ENCODE measurements at places on chromosomes 5 and 9.
A peak's percentile ranks its signal among the peaks of the same experiment; 100 is the strongest.

DNA sequence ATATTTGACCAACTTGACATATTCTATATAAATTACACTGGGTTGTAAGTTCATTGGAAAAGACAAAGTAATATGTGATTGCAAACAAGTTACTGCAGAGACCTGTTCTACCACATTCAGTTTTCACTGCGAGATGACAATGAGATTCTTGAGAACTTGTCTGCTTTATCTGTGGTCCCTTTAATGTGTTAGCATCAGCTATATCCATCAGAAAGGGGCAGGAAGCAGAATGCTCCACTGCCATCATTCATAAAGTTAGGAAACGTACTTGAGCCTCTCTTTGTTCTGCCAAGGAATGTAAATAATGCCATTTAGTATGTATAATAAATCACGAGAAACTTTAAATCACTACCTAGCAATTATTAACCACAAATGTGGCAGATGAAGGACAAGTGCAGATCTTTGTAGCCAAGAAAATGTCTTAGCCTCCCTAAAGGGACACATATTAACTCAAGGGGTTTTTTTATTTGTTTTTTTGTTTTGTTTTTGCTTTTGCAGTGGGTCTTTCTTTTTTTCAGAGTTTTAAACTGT lies 59.4 kb downstream of the GIN1 start:
- DNase-seq, result no peak

GRCh38 chr9:93309889-93310425 lies 126.0 kb downstream of the WNK2 start:
- DNase-seq, result no peak

DNA sequence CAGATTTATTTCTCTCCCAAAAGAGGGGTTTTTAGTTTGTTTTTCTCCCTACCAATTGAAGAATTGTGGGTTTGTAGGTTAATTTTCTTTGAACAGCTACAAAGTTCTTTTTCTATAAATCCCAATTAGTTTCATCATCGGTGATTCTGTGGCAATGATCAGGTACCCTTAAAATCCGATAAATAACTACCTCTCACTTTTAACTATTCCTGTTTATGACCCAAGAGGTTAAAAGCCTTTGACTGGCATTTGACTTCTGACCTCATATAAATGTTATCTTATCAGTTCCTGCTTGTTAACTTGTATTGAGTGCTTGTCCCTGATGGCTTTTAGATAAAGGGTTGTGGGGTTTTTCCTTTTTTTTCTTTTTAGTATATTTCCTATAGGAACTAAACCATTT lies 124.4 kb upstream of the TMEM161B start:
- DNase-seq, result no peak

- DNase-seq, result no peak
Observed at GRCh38 chr5:33936381-33937016, at the start of gene RXFP3. Gene RXFP3 (plus strand): TSS chr5:33936386. CDS start chr5:33936741, 355 bp downstream.

DNA sequence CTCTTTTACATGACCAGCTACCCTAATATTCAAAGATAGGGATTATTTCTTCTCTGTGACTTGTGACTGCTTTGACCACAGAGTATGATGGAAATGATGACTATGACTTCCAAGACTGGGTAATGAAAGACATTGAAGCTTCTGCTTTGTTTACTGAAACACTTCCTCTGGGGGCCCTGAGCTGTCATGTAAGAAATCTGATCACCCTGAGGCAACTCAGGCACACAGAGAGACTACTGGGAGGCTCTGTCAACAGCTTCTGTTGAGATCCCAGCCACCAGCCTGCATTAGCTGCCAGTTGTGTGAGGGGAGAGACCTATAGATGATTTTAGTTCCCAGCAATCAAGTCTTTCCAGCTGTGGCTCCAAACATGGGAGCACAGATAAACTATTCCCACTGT lies 76.5 kb downstream of the KCTD16 start:
- no peak for DNase-seq

- DNase-seq, result peak; percentile 84
Observed at GRCh38 chr9:89604729-89605464, at the start of gene GADD45G. Gene GADD45G (plus strand): TSS chr9:89605012. CDS start chr9:89605122, 110 bp downstream.

DNA sequence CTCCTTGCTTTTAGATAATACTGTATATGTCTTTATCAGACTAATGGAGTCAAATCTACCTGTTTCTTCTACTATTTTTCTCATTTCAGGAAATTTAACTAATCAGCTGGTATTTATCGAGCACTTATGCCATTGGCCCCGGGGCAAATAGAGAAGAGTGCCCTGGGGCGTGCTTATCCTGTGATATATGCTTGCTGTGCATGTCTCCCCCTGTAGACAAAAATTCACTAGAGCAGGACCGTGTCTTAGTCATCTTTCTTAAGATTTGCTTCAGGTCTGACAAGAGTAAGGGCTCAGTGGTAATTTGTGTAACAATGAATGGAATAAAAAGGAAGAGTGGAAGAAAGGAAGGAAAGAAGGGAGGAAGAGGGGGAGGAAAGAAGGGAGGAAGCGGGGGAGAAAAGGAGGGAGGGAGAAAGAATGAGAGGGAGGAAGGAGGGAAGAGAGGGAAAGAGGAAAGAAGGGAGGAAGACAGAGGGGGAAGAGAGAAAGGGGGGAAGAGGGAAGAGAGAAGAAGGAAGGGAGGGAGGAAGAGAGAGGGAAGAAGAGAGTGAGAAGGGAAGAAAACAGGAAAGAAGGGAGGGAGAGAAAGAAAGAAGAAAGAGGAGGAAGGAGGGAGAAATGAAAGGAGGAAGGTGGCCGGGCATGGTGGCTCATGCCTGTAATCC lies 295.7 kb upstream of the PANK3 start:
- no peak for DNase-seq

GRCh38 chr5:56638061-56638621 lies 177.2 kb upstream of the MAP3K1 start:
- DNase-seq, result no peak

- DNase-seq, result no peak
Observed at GRCh38 chr9:136582977-136583735, 37.3 kb upstream of the NOTCH1 start.

DNA sequence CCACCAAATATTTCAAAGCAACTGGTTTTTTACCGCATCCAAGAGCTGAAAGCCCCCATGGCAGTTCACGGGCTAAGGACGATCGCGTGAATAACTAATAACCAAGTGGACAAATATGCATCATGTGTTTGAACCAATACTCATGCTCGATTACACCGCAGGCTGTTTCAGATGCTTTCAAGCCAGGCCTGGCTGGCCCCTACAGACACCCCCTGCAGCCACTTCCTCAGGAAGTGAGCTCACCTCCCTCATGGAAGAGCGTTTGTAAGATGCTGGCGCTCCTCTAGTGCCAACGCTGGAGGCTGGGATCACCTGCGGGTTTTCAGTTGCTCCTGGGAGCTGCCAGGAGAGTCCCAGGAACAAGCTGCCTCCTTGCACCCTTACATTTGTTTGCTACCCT lies 53.9 kb upstream of the PTCH1 start:
- DNase-seq, result no peak

- DNase-seq, result no peak
Observed at GRCh38 chr9:72453797-72454196, 67.6 kb upstream of the TMC1 start.

DNA sequence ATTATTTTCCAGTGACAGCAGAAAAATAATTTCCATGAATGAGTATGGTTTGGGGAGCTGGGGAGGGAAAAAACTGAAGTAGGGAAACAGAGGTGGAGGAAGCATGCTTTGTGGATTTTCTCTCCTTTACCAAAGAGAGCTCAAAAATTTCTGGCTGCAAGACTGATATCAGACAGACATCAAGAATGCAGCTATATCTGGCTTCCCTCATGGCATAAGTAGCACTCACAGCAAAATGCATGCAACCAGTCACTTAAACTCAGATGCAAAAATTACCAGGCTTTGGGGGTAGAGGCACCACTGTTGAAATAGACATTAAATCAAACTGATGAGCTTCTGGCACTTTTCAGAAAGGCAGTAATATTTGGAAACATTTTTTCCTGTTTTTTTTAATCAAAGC lies 196.9 kb downstream of the TSSK1B start:
- no peak for DNase-seq

DNA sequence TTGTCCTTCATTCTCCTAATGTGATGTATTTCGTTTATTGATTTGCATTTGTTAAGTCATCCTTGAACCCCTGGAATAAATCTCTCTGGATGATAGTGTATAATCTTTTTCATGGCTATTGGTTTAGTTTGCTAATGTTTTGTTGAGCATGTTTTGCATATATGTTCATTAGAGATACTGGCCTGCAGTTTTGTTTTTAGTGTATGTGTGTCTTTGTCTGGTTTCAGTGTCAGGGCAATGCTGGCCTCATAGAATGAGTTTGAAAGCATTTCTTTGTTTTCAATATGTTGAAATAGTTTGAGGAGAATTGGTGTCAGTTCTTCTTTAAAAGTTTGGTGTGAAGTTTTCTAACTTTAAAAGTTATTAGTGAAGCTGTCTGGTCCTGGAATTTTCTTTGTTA lies 149.6 kb upstream of the ATP10B start:
- no peak for DNase-seq

GRCh38 chr9:134698587-134699342 lies 57.2 kb downstream of the COL5A1 start:
- peak; percentile 70 for DNase-seq

- no peak for DNase-seq
Observed at GRCh38 chr9:78112004-78112403, 80.4 kb upstream of the GNAQ start.

GRCh38 chr9:108565651-108566378 lies 290.0 kb downstream of the ACTL7B start:
- DNase-seq, result peak; percentile 4

- DNase-seq, result no peak
Observed at GRCh38 chr9:2493529-2493928, 128.1 kb upstream of the VLDLR start.

- no peak for DNase-seq
Observed at GRCh38 chr9:99025616-99026270, 79.2 kb upstream of the TGFBR1 start.

DNA sequence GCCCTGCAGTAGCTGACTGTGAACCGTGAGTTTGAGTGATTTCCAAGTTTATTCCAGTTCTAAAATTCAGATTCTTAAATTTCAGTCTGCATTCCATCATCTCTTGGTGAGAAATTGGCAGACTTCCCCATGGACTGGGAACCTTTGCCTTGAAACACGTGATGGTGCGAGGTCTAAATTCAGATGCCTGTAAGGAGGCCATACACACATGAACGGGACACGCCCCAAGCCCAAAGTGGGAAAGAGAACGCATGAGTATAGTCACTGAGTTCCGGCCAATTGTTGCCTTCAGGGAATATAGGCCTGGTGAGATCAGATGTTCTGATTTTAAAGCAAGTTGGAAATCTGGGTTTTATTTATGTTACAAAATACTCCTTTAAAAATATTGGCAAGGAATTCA lies 1084.4 kb upstream of the WWC1 start:
- DNase-seq, result no peak

Measured in activated CD4-positive, alpha-beta T cell treated with anti-CD3 and anti-CD28 coated beads, Interleukin-2, amount 50 U/mL, for 48 hours (primary cell).